ENCODE measurements at places on chromosomes 6 and 20.

- no peak for DNase-seq
Measured at GRCh38 chr20:36043892-36044515, 75.6 kb downstream of the CNBD2 start.

GRCh38 chr6:111950661-111951496 lies 77.6 kb upstream of the FYN start:
- no peak for DNase-seq

DNA sequence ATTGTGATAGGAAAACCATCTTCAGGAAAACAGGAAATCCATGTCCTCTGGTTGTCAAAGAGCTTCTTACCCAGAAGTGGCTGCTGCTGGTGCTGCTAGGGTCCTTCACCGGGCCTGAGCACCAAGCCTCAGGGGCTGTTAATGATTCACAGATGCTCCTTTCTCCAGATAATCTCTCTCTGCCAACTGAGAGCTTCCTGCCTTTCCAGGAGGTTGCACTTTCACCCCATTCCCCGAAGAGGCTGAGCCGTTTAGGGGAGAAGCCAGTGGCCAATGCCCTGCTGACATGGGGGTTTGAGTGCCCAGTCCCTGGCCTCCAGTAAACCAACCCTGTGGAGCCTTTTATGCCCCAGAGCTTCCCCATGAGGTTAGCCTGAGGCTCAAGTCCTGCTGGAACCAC lies 122.4 kb downstream of the CBLN4 start:
- DNase-seq = no peak

DNA sequence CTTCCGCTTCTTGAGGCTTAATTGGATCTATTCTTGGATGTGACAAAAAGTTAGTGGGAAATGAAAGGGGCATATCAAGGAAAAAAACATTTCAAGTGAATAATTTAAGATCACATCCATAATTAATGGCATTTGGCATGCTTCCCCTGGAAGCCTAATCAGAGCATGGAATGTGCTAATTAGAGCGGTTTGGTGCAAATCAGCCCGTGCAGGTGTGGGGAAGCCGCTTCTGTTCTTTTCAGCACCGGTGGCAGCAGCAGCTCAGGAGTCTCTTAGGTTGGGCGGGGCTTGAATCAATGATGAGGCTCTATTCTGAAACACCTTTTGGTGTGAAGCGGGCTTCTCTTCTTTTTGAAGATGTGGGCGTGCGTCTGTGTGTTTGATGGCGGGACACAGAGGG lies 301.2 kb downstream of the LRFN2 start:
- no peak for DNase-seq

DNA sequence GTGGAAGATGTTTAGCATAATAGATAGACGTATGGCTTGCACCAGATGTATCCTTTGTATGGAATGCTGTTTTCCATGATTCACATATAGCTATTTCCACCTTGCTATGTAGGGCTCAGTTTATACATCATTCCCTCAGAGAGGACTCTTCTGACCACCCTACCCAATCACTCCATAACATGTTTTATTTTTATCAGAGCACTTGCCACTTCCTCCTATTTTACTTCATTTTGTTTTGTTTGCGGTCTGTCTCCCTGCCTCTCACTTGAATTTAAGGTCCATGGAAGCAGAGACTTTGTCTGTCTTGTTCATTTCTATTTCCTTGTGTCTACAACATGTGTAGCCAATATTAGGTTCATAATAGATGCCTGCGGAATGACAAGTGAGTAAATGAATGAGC lies 266.9 kb upstream of the CITED2 start:
- no peak for DNase-seq
